ENCODE measurements at places on chromosomes 6 and 20. TPM values are rescaled to one million over a fixed set of nuclear protein-coding genes. Genes with fewer than 3 reads are reported as not detected.

PCIF1 gene
- 34.8 TPM for total RNA-seq

DAAM2 gene
- 3.0 TPM for total RNA-seq

ZNF391 gene
- total RNA-seq: 6.7 TPM

NRSN1 gene
- not detected for total RNA-seq

PSMB9 gene
- total RNA-seq: not detected

IPCEF1 gene
- 18.8 TPM for total RNA-seq

CDSN gene
- total RNA-seq: not detected

NAPB gene
- total RNA-seq: 9.6 TPM

CDH26 gene
- total RNA-seq: 5.4 TPM

GMNN gene
- total RNA-seq: 24.7 TPM

MRPS18A gene
- total RNA-seq: 45.5 TPM

ROS1 gene
- 0.05 TPM for total RNA-seq

VSTM2L gene
- 1.6 TPM for total RNA-seq

PPP1R18 gene
- 285 TPM for total RNA-seq

SIRPG gene
- not detected for total RNA-seq

KIF6 gene
- total RNA-seq: 0.46 TPM

GABRR1 gene
- total RNA-seq: not detected

SPTLC3 gene
- total RNA-seq: 0.41 TPM

MUC21 gene
- total RNA-seq: 0.10 TPM

ACTR5 gene
- 17.3 TPM for total RNA-seq

DEFB118 gene
- total RNA-seq: not detected

GRIK2 gene
- total RNA-seq: 2.8 TPM

SPEF1 gene
- total RNA-seq: 0.23 TPM

WDR46 gene
- total RNA-seq: 48.5 TPM

CDH4 gene
- 0.23 TPM for total RNA-seq

ZBP1 gene
- not detected for total RNA-seq

IP6K3 gene
- not detected for total RNA-seq

RSPH4A gene
- total RNA-seq: 1.3 TPM

ADAM33 gene
- total RNA-seq: 0.23 TPM

MEI4 gene
- 0.38 TPM for total RNA-seq

DNAJC5 gene
- 54.4 TPM for total RNA-seq

DEFB124 gene
- not detected for total RNA-seq

MUC22 gene
- total RNA-seq: not detected

TRIM31 gene
- total RNA-seq: not detected

SPDEF gene
- not detected for total RNA-seq

SPATA25 gene
- total RNA-seq: 0.62 TPM

TREM2 gene
- not detected for total RNA-seq

LHFPL5 gene
- not detected for total RNA-seq

HCRTR2 gene
- not detected for total RNA-seq

LAMA2 gene
- total RNA-seq: 2.0 TPM

TPBG gene
- 21.8 TPM for total RNA-seq

RBM24 gene
- total RNA-seq: 19.6 TPM

REM1 gene
- total RNA-seq: not detected

SNRPB gene
- total RNA-seq: 195 TPM

TTPAL gene
- 10.3 TPM for total RNA-seq

GHRH gene
- total RNA-seq: not detected

GABRR2 gene
- total RNA-seq: 0.36 TPM

UFL1 gene
- total RNA-seq: 14.4 TPM

KCNK17 gene
- 180 TPM for total RNA-seq
